ENCODE measurements at places on chromosomes 4 and X. TPM values are rescaled to one million over a fixed set of nuclear protein-coding genes. Genes with fewer than 3 reads are reported as not detected.

FRMD7 gene
- not detected for total RNA-seq

SLC4A4 gene
- 0.96 TPM for total RNA-seq

XAGE1B gene
- total RNA-seq = not detected

F11 gene
- total RNA-seq = not detected

NDST4 gene
- not detected for total RNA-seq

EOLA1 gene
- 14.6 TPM for total RNA-seq

RTL9 gene
- total RNA-seq = not detected

Measured in esophagus mucosa (tissue), 1 donor.